Neural progenitor cell (in vitro differentiated cells): ENCODE measurements at places on chromosomes 12 and 14. TPM values are rescaled to one million over a fixed set of nuclear protein-coding genes. Genes with fewer than 3 reads are reported as not detected.

DNA sequence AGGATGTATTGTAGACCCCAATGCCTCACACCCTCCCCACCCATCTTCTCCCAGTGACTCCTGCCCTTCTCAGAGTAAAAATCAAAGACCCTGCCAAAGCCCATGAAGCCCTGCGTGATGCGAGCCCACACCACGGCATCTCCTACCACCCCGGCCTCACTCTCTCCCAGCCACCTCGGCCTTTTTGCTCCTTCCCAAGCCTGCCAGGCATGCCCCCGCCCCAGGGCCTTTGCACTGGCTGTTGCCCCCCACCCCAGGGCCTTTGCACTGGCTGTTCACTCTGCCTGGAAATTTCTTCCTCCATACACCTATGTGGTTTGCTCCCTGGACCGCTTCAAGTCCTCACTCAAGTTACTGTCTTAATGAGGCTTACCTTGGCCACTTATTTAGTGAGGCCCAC is 5.0 kb upstream of the CHGA start:
- no peak for DNase-seq

DNA sequence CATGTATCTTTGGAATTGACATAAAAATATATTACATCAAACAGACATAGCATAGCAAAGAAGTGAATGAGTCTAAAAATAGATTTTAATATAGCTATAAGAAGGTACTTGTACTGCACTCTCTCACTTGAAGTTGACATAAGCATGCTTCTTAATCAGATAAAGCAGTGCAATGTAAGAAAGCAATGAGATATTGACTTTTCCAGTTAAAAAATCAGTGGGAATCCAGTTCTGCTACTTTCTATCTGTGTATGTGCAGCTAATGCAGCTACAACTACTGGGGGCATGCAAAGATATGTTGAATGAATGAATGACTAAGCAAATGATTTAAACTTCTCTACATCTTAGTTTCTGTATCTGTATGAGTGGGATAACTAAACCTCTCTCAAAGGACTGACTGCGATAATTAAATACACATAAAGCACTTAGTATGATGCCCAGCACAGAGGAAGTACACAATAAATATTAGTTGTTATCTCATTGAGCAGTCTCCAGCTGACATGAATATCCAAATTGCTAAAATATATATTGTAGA is 10.3 kb downstream of the WASHC3 start:
- DNase-seq = no peak

BCL11B gene
- 1.3 and 1.5 TPM in 2 replicates for total RNA-seq

GPR84 gene
- total RNA-seq = not detected in 2 replicates
